Activated CD4-positive, alpha-beta T cell treated with anti-CD3 and anti-CD28 coated beads, Interleukin-2, amount 50 U/mL, for 1 hour (primary cell): ENCODE measurements at places on chromosomes 6 and 20.

- DNase-seq, result no peak
These were observed 99.2 kb upstream of the RREB1 start for GRCh38 chr6:7008451-7008988.

GRCh38 chr20:20690676-20691476, 21.6 kb downstream of the RALGAPA2 start:
- no peak for DNase-seq

GRCh38 chr20:34689486-34689885, 12.6 kb upstream of the PIGU start:
- DNase-seq, result no peak

- no peak for DNase-seq
These were observed 242.6 kb upstream of the CDYL start for GRCh38 chr6:4533576-4533975.
